ENCODE measurements at places on chromosomes 3 and 15.

DNA sequence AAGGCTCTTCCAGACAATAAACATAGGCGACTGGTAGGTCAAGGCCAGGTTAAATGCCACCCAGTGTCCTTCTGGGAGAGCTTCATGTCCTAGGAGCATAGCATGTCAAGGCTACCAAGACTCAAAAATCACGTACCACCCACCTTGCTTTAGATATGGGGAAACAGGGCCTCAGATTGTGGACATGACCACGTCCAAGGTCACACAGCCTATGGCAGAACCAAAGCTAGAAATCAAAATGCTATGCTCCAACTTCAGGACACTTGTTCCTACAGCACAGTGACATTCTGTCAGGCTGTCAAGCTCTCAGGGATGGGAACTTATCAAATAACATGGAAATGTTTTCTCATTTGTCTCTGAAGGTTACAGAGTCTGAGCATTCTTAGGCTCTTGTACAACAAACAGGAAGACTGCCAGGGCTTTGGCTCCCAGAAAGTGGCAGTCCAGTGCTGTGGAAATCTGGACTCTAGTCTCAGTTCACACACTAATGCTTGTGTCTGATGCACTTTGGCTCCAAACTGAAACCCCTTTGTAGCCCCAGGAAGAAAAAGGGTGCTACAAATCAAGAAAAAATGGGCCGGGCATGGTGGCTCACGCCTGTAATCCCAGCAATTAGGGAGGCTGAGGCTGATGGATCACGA lies 170.4 kb upstream of the LPP start:
- no peaks in the 10 kb centered on the region for H3K36me3 ChIP-seq
- no peaks in the 10 kb centered on the region for H3K27me3 ChIP-seq
- H3K4me3 ChIP-seq = no peak overlapping the region
- peak; percentile 51 for DNase-seq
- H3K27ac ChIP-seq = no peak overlapping the region
- peaks cover 6% of the 10 kb centered on the region for H3K4me1 ChIP-seq

- no peaks in the 10 kb centered on the region for H3K36me3 ChIP-seq
- peak; percentile 89 for DNase-seq
- H3K4me1 ChIP-seq = no peaks in the 10 kb centered on the region
- no peak overlapping the region for H3K27ac ChIP-seq
These were observed 23.5 kb upstream of the LRTM1 start for GRCh38 chr3:54951405-54951804.

GRCh38 chr3:34111361-34111760 lies 312.9 kb downstream of the PDCD6IP start:
- H3K36me3 ChIP-seq = no peaks in the 10 kb centered on the region
- H3K27ac ChIP-seq = no peak overlapping the region
- no peaks in the 10 kb centered on the region for H3K4me1 ChIP-seq
- DNase-seq = no peak

DNA sequence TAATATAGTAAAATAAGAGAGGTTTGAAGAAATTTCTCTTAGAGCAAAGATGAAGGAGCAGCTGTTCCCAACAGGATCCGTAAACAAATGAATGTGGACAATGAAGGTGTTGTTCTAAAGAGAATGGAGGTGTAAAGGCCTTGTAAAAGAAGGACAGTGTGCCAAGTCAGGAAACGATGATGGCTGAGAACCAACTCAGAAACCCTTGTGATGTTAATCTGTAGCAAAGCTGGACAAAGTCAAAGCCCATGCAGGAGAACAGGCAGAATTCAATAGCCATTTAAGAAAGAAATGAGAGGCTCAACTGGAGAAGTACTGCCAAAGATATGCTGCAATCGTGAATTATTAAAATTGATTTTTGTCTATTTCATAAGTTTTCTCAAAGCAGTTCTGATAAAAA lies 192.2 kb downstream of the MBNL1 start:
- H3K27me3 ChIP-seq = no peaks in the 10 kb centered on the region
- no peak overlapping the region for H3K27ac ChIP-seq
- no peak for DNase-seq
- no peaks in the 10 kb centered on the region for H3K36me3 ChIP-seq
- H3K4me1 ChIP-seq = peaks cover 6% of the 10 kb centered on the region

DNA sequence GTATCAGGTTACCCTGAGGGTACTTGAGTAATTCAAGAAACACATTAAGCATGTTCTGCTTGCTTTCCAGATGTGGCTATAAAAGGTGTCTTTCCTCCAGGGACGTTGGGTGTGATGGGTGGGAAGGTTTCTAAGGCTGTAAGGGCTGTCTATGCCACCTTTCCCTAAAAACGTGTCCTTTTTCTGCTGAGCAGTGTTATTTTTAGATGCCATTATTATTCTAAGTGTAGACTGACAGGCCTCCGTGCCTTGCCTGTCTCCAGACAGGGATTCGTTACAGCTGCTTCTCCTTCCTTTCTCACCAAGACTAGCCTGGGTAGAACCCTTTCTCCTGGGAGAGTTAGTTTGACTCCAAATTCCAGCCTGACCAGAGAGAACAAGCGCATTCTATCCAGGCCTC lies 26.8 kb upstream of the RHO start:
- no peaks in the 10 kb centered on the region for H3K4me1 ChIP-seq
- DNase-seq = no peak
- no peaks in the 10 kb centered on the region for H3K36me3 ChIP-seq
- H3K4me3 ChIP-seq = no peak overlapping the region
- H3K27me3 ChIP-seq = no peaks in the 10 kb centered on the region

GRCh38 chr3:54165865-54166264 lies 43.5 kb downstream of the CACNA2D3 start:
- no peaks in the 10 kb centered on the region for H3K27me3 ChIP-seq
- DNase-seq = no peak
- H3K27ac ChIP-seq = no peak overlapping the region
- H3K4me3 ChIP-seq = no peak overlapping the region
- H3K36me3 ChIP-seq = no peaks in the 10 kb centered on the region
- no peaks in the 10 kb centered on the region for H3K4me1 ChIP-seq

- H3K27me3 ChIP-seq = no peaks in the 10 kb centered on the region
- H3K36me3 ChIP-seq = no peaks in the 10 kb centered on the region
- H3K4me3 ChIP-seq = no peak overlapping the region
- H3K4me1 ChIP-seq = no peaks in the 10 kb centered on the region
- DNase-seq = no peak
- H3K27ac ChIP-seq = no peak overlapping the region
These were observed 183.1 kb upstream of the KCNMB2 start for GRCh38 chr3:178353006-178353694.
